HS-5 (cell line): ENCODE measurements at places on chromosomes 2 and 18.

GRCh38 chr2:39738936-39739335, 40.1 kb downstream of the THUMPD2 start:
- DNase-seq = no peak

DNA sequence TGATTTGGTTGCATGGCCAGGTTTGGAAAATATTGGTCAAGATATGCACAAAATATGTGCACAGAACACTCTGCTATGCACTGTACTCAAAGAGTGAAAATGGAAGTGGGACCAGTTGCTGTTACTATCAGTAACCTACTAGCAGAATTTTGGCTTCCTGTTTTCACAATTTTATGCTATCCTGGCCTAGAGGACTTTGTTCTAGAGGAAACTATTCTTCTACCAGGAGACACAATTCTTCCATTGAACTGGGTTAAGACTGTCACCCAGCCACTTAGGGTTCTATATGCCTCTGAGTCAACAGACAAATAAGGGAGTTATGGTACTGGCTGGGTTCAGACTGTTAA, 431.4 kb upstream of the DCC start:
- DNase-seq = no peak

DNA sequence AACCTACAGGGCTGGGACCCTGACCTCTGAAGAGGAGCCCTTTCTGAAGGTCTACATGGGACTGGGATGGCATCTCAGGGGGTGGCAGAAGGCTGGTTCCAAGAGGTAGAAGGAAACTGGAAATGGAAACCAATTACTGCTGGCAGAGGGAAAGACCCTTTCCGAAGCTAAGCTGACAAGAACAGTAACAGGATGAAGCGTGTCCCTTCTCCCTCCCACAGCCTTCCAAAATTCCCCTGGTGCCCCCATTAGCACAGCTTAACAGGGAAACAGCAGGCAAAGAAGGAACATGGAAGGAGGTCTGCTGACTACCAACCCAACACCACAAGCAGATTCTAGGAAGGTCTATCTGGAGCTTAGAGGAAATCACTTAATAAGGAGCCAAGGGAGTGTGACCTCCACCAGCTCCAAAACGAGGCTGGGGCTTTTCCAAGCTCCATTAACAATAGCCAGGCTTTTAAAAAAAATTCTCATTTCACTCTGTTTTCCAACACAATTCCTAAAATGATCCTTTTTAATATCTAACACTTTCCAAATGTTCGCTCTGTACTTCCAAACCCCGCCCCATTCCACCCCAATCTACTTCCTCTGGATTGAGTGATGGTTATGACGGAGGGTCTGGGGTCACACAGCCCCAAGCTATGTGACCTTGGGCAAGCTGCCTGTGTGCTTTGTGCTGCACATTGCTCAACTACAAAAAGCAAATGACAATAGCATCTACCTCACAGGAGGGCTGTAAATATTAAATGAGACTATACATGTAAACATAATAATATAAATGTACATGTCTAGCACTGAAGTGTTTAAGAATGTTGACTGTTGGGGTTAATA, 55.2 kb downstream of the STK39 start:
- no peak for DNase-seq

GRCh38 chr2:134462275-134462674, 208.4 kb downstream of the MGAT5 start:
- no peak for DNase-seq

DNA sequence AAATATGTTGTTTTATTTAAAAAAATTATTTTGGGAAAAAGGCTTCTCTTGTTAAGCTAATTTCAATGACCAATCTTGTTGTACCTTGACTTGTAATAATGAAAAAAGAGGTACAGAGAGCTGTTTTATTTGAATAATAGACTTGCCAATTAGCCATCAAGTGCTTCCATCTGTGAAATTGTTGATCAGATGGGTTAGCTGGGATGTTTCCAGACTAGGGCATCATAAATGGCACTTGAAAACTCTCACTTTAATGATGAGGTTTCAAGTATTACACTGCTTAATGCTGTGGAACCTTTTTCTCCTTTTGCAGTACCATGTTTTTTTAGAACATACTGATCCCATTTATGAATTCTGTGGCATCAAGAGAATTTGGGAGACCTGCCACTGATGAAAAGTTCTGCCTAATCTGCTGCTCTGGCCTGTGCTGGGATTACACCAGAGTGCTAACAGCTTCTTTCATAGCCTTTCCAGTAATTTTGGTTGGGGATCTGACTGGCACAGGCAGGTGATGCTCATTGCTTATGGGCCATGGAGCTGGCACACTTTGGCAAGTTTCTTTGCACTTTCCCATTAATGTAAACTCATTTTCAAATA, 24.2 kb downstream of the PSMD14 start:
- DNase-seq = no peak

DNA sequence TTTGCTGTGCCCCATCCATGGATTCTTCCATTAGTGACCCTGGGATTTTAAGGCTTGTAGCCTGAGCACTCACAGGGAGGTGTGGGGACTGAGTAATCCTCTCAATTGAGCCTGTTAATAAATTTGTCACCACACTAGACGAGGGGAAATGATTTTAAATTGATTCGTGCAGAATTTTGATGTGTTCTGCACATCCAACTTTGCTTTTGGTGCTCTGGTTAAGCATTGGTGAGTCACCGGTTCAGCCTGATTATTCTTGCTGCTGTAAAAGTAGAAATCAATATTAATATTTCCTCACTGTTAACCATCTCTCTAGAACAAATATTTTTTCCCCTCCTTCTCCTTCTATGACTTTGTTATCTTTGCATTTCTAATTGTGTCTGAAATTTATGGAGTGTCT, 482.0 kb downstream of the TSN start:
- DNase-seq = no peak

- DNase-seq = no peak
Observed at GRCh38 chr2:102803041-102803896, 41.4 kb downstream of the TMEM182 start.

DNA sequence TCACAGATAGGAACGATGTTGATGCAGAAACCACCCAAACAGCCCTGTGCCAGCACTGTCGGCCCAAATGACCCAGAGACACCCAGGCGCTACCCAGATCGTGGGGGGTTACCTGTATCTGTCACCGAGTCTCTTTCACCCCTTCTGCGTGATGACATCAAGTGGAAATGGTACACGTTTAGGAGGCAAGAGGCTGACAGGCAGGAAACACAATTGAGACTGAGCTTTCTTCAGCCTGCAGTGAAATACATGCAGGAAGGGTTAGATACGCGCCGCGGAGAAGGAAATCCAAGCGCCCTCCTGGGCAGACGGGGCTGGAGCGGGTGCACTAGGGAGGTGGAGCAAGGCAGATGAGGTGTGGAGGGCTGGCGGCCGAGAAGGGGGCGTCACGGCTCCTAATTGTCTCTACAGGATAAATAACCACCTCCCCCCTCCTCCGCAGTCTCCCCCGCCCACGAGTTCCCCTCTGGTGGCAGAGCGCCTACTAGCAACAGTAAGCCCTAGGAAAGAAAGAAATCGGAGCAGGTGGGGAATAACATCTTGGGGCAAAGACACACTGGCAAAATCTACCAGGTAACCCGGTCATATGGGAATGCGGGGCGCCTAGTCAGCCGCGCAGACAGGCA, at the start of gene RNF152:
RNF152 (minus strand) TSS at position 325 of the 626 bp plus-strand sequence. CDS start 76,544 bp downstream, outside the sequence.
- DNase-seq = no peak
